ENCODE measurements at places on chromosomes 12 and 14. TPM values are rescaled to one million over a fixed set of nuclear protein-coding genes. Genes with fewer than 3 reads are reported as not detected.

Gene KRT77
- total RNA-seq: not detected

Gene LMO3
- 0.50 TPM for total RNA-seq

Gene MOK
- 4.3 TPM for total RNA-seq

Gene KLRC3
- not detected for total RNA-seq

Gene TSPAN19
- total RNA-seq: not detected

Gene SLC35E3
- 3.6 TPM for total RNA-seq

Gene SERPINA12
- not detected for total RNA-seq

Gene BATF
- 0.51 TPM for total RNA-seq

Gene EEA1
- total RNA-seq: 38.0 TPM

Gene BDKRB1
- total RNA-seq: 16.7 TPM

Gene TCTN2
- 6.7 TPM for total RNA-seq

Gene DYRK4
- 57.0 TPM for total RNA-seq

Gene LALBA
- not detected for total RNA-seq

All from fibroblast of lung (primary cell).